GDM1 (cell line): ENCODE measurements at places on chromosomes 3 and 15.
A peak's percentile ranks its signal among the peaks of the same experiment; 100 is the strongest.

DNA sequence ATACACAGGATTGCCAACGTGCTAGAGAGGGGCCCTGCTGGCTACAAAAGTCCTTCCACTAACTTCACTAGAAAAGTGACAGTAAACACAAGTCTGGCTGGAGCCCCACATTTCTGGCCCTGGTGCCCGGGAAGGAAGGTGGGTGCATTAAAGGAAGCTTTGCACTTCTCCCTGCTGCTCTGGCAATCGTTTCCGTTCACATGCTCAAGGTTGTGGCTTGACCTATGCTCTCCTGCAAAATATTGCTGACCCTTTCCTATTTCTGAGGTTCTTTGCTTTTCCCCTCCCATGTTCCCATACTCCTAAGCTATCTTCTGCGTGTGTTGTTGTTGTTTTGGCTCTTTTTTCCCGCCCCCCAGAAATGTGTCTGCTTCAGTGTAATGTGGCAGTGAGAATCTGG, 9.1 kb upstream of the CCR3 start:
- DNase-seq: no peak

GRCh38 chr15:23734862-23735261, 47.8 kb upstream of the NDN start:
- DNase-seq: no peak

DNA sequence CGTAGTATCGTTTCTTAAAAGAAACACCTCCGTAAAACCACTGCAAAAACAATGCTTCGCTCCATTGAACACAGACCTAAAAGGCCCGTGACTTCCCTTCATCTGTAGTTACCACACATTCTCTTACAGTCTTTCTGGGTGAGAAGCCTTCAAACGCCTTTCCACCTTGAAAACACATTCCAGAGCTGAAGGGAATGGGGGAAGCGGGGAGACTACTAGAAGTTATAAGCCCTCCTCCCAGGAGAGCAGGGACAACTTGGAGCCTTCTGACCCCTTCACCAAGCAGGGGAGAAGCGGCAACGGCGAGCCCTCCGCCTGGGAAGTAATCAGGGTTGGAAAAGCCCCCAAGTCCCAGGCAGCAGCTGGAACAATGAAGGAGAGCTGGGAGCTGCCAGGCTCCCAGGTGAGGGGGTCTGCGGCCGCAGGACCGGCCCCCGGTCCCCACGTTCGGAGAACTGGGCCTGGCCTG, 461 bp downstream of the SECISBP2L start:
- no peak for DNase-seq

GRCh38 chr3:179451265-179452175, at the start of gene GNB4:
Gene GNB4 (minus strand): TSS chr3:179451470. CDS start chr3:179426200, 25,270 bp downstream.
- DNase-seq: peak; percentile 94

- DNase-seq: peak; percentile 18
These were observed 78.2 kb downstream of the CMSS1 start for GRCh38 chr3:99895703-99896441.

GRCh38 chr15:58770519-58770856, 614 bp upstream of the MINDY2 start:
- DNase-seq: no peak

GRCh38 chr3:88678747-88679146, 428.7 kb upstream of the EPHA3 start:
- DNase-seq: no peak
